ENCODE measurements at places on chromosomes 1 and 21.

DNA sequence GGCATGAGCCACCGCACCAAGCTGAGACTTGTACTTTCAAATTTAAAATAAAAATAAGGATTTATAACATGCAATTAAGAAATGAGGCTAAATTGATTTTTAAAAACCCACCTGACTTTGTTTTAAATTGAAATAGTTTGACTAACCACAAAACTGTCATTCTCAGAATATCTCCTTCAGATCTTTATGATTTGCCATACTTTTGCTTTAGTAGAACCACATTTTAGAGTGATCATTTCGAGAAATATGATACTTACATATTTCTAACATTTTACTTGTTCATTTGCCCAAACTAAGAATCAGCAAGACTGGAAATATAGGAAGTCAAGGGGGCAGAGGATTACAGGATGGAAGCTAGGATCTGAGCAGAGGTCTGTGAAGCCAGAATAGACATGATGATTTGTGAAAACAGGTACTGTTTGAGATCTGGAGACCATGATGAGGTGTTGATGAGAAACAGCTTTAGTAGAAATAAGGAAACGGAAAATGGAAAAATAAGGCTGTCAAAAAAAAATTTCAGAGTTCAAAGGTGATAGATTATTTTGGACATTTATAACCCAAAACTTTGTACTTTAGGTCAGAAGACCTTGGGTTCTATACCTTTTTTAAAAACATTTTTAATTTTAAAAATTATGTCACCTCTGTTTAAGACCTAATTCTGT, 44.8 kb downstream of the GIPC2 start:
- DNase-seq: no peak

DNA sequence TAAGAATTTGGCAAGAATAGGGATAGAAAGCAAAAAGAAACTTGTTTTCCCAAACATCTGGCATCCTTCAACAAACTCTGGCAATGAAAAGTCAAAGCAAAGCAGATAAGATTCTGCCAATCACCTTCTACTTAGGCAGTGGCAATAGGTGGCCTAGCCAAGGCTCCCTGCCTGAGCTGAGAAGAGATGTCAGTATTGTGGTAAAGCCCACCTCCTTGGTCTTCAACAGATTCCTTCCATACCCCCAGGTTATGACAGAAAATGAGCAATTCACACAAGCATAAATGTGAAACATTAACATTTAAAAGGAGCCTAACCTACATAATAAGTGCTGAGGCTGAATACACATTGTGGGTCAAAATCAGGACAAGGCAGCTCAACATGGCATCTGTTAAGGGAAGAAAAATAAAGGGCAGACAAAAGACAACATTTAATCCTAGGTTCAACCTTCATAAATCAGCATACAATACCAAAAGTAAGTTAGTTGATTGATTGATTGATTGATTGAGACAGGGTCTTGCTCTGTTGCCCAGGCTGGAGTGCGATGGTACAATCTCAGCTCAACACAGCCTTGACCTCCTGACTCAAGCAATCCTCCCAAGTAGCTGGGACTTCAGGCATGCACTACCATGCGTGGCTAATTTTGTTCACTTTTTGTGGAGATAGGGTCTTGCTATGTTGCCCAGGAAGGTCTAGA, 123.1 kb downstream of the AKT3 start:
- DNase-seq: no peak

DNA sequence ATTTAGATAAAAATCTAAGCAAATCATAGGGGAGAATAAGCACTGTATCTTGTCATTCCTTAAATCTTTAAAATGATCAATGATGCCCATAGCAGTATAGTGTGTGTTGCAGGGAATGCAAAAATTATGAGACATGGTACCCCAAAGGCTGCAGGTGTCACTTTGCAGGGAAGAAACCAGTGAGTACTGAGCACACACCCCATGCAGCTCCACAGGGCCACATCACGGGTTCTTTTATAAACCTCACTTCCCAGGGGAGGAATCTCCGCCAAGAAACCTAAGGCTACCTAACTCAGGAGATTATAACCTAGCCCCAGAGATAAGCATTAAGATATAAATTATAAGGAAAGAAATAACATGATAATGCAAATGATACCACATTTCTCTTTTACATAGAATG, 115.6 kb downstream of the APP start:
- no peak for DNase-seq

GRCh38 chr1:20014153-20014552, 34.7 kb upstream of the PLA2G2A start:
- DNase-seq: no peak

DNA sequence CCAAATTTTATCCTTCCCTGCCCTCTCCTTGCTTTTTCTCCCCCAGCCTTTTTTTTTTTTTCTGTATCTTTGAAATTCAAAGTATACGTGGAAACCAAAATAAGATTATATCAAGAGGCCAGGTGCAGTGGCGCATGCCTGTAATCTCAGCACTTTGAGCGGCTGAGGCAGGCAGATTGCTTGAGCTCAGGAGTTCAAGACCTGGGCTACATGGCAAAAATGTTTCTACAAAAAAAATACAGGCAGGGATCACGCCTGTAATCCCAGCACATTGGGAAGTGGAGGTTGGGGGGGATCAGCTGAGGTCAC, 6.6 kb upstream of the PRCC start:
- DNase-seq: no peak

DNA sequence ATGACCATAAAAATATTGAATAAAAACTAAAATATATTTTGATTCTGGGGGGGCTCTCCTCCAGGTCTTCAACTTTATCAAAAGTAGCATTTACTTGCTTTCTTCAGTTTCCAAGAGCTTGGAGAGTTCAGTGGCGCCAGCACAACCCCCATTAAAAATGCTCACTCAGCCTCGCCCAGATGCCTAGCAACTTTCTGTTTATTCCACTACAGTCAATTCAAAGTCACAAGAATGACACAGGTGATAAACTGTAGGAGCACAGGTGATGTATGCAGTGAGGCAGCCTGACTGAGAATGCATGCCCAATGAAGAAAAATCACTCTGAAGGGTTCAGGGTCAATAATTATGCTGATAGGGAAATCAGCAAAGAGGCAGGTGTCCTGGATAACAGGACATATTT, 159.4 kb upstream of the ATP1B1 start:
- DNase-seq: no peak

DNA sequence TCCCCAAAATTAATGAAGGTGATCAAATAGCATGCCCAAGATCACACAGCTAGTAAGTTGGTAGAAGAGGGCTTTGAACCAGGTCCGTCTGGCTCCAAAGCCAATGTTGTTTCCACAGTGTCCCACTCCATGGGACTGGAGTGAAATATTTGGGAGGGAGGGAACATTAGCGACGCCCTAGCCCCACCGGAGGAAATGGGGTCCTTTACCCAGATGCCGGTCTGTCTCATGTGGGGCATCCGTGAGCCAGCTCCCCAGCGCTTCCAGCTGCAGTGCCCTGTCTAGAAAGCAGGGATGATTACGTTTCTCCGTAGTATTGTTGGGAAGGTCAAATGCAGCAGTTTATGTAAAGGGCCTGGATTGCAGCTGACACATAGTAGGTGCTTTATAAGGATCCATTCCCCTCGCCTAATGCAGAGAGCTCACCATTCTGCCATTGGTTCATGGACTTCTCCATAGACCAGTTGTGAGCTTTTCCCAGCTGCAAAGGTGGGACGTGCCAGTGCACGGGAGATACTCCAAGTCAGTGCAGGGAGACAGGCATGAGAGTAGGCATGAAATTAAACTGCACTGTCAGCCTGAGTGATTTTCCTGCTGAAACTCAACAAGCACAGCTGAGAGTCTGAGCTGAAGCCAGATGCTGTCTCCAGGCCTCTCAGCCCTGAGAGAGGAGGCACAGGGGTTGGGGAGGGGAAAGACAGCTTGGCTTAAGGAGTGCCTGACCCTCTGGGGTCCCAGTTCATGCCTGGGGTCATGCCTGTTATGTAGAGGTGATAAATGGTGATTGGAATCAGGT, 24.7 kb downstream of the QSOX1 start:
- DNase-seq: no peak

DNA sequence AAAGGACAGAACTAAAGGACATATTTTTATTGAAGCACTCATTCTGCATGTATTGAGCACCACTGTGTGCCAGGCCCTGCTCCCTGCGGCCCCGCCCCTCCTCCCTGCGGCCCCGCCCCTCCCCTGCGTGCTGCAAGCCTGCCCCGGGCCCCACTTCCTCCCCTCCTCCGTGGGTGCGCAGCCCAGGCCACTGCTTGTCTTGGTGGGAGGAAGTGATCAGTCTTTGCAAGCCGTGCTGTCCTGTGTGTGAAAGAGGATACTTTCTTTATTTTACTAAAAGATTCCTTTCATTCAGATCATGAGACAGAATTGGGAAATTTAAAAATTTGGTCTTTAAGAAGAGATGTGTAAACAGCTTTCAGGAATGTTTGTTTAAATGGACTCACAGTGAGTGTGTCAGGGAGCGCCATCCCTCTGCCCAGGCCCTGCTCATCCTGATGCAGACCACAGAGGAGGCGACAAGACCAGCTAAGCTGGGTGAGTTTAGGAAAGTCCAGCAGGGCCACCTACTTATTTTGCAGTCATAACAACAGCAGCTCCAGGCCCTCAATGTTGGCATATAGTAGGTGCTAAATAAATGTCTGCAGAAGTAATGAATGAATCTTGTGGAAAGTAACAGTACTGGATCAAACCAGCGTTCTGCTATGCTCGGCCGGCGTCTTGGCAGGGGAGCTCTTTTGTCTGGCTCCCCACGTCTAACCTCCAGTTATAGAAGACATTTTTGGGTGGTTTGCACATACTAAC, 88.3 kb upstream of the SELENON start:
- no peak for DNase-seq

DNA sequence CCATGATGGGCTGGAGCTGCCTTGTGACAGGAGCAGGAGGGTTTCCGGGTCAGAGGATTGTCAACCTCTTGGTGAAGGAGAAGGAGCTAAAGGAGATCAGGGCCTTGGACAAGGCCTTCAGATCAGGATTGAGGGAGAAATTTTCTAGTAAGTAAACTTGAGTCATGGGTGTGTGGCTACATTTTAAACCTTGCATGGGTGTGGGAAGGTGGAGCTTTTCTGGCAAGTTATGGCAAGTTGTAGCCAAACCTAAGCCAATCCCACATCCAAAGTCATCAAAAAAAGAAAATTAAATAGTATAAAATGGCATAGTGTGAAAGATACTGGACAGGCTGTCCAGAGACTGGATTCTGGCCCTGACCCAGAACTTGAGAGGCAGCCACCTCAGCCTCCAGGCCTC, 39.8 kb upstream of the HSD3B1 start:
- DNase-seq: no peak

DNA sequence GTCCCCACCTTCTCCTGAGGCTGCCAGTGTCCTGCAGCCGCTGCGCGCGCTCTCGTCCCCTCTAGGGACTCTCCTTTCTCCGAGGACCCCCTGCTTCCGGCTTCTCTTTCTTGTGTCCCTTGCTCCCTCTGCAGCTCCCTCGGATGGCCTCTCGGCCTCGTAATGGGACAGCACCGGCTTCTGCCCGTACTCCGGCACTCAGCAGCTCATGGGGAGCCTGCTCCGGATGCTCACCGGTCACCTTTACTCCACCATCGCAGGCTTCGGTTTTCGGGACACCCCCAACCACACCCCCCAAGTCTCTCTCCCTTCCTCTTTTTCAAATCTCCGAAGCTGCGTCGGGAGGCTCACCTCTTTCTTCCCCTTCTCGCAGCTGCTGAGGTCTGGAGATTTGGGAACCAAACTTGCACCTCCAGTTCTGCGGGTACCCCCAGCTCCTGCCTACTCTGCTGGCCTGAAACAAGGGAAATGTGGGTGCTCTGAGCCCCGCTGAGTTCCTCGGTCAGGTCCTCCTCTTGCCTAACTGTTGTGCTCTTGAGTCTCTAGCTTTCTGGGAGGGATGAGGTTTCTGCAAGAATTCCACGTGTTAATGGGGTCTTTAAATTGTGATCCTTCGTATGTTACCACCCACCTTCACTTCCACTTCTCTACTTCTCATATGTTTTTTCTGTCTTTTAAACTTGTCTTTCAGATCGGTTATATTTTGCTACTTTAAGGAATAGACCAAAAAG, 930 bp downstream of the CDC14A start:
- DNase-seq: no peak

GRCh38 chr1:177859572-177859971, 110.3 kb downstream of the SEC16B start:
- no peak for DNase-seq

- DNase-seq: no peak
These were observed 14.9 kb downstream of the SLC9A1 start for GRCh38 chr1:27139980-27140379.

DNA sequence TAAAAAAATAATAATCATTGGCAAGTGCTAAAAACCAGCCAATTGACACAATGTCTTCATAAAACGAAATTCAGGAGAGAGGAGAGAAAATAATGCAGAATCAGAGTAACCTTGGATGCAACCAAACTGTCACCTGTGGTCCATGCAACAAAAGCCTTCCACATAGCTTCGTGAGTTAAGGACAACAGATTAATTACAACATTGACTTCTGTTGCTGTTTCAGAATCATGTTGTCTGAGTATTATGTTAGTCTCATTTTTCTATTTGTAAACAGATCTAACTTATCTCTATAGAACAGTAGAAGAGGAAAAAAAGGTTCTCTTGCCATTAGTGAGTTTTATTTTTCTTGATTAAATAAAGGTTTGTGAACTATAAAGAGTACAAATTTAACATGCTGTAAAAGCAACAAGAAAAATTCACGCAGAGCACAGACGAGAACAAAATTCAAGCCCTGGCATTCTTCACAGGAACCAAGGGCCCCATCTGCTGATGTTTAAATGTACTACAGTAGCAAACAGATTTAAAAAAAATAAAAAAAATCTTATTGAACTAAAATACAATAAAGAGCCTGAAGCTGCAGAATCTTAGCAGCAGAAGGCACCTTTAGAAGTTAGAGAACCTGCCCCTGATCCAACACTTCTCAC, 381.1 kb upstream of the PKN2 start:
- peak; percentile 1 for DNase-seq

DNA sequence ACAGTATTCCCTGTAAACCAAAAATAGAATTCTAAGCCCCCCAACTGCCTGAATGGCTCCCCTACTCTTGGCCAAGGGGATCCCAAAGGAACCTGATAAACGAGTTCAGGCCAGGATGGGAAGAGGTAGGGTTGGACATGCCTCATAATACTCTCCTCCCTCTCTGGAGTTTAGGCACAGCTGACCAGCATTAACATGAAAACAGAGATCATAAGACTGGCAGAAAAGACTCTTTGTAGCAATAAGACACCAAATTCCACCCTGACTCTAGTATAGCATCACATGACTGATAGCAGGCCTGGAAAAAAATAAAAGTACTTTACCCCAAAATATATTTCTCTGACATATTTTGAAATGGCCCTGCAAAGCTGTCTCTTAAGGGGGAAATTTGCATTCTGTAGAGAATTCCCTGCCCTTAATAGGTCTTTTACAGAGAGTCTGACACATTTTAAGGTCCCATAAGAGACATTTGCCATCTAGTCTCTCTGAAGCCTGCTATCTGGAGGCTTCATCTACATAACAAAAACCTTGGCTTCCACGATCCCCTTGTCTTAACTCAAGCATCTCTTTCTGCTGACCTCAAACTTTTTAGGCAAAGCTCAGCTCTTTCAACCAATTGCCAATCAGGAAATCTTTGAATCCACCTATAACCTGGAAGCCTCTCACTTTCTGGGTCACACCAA, 55.9 kb downstream of the SIK1 start:
- DNase-seq: no peak

Data from HFFc6 (cell line).